ENCODE measurements at places on chromosomes 2 and 18.
A peak's percentile ranks its signal among the peaks of the same experiment; 100 is the strongest.

DNA sequence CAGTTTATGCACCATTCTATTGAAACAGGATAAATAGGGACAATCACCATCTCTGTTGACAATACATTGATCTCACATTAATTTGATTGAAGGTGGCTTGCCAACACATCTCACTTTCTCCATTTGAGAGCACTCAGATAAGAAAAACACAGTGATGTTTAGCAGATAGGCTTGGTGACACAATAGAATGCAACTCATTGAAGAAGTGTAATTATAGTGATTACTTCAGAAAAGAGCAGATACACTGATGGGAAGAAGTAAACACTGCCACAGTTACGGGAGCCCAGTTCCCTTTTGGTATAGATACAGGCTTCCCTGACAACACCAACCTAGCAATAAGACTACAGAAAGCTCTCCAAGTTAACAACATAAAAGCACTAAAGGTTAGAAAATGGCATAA lies 89.1 kb downstream of the FIGN start:
- no peak for DNase-seq

- DNase-seq, result no peak
Measured at GRCh38 chr18:11791131-11791530, 60.1 kb upstream of the CHMP1B start.

DNA sequence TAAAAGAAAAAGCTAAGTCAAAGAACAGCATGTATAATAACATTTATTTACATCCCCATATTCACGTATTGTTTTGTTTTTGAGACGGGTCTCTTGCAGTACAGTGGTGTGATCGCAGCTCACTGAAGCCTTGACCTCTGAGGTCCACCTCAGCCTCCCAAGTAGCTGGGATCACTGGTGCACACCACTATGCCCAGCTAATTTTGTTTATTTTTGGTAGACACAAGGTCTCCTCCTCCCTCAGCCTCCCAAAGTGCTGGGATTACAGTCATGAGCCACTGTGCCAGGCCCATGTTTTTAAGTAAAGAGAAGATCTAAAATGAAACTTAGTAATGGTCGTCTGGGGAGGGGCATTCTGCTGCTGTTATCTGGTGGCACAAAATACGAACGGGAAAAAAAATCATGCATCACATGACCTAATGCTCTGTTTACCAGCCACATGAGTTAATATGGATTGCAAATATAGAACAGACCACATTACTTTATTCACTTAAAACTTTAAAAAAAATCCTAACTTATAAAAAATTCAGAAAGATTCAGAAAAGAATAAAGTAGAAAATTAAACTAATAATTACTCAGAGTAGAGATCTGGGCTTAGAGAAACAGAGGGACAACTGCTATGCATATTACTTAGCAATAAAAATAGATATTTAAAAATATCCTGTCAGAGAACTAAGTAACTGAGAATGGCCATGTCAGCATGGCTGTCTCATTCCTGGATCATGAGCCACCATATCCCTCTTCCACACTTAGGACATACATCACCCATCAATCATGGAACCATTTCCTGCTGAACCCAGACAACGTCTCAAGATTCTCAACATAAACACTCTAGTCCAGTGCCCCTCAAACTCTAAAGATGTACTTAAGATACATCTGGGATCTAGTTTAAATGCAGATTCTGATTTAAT lies 7.3 kb downstream of the MMADHC start:
- DNase-seq, result peak; percentile 18

DNA sequence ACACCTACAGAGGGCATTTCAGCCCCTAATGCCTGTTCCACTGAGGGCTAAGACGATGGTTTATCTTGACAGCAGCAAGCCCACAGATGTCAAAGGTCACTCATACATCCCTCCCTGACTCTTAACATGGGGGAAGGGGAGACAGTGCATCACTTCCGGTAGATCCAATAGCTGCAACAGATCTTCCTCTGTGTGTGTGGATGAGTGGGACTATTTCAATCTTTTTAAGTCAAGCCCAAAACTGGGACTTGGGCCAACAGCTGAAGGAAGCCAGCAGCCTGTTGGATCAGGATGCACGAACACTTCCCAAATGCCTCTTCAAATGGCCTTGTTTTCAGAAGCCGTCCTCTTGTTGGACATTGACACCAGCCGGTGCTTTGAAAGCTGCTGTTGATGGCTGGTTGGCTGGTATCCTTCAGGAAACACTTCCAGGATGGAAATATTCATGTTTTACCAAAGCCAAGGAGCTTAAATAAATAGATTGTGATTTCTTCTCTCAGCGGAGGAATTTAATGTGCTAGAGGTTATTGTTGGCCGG lies 59.2 kb downstream of the IL1R2 start:
- DNase-seq, result peak; percentile 99

- no peak for DNase-seq
Measured at GRCh38 chr18:14122097-14122496, 10.1 kb downstream of the ZNF519 start.

GRCh38 chr18:11872479-11873136 lies 21.4 kb downstream of the CHMP1B start:
- peak; percentile 46 for DNase-seq

DNA sequence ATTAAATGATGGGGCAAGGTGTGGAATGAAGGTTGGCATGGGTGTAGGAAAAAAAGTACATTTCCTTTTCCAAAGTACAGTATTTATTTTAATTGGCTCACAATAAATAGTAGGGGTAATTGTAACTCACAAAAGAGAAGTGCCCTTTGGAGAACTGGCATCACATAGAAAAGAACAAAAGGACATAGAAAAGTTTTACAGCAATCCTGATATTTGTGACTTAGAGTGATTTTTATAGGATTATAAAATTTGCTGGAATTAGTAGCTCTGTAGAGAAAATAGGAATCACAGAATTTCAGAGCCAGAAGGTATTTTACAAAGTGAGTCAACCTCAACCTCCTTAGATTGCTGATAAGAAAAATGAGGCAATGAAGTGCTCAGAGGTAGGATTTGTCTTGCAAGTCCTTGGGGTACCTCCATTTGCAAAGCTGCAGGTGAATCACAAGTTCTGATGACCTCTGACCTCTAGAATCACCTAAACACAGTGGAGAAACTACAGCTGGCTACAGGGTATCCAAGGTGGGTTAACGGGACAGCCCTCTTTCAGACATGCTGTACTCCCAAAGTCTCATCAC lies 133.6 kb downstream of the SOCS6 start:
- no peak for DNase-seq

DNA sequence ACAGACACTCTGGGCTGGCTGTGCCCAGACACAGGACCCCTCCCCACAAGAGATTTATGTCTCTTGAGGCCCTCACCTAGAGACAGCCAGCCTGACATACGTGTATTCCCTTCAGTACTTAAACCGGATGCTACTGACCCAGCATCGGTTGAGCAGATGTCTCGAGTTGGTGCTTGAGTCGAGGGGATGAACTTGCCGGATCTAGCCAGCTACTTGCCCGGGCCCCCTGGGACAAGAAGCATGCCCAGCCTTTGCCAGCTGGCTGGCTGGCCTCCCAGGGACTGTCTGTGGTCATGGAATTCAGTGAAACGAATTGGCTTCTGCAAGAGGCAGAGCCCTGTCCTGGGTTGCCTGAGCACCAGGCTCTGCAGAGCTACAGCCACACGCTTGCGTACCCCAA lies 36.0 kb downstream of the DNMT3A start:
- DNase-seq, result no peak

- DNase-seq, result no peak
Measured at GRCh38 chr2:191176801-191177438, 26.1 kb upstream of the STAT4 start.

GRCh38 chr2:135246711-135247270 lies 194.7 kb downstream of the RAB3GAP1 start:
- DNase-seq, result no peak

GRCh38 chr2:118913131-118913802 lies 28.7 kb upstream of the MARCO start:
- DNase-seq, result peak; percentile 2

- DNase-seq, result peak; percentile 64
Measured at GRCh38 chr2:63023444-63023843, 27.2 kb upstream of the OTX1 start.

DNA sequence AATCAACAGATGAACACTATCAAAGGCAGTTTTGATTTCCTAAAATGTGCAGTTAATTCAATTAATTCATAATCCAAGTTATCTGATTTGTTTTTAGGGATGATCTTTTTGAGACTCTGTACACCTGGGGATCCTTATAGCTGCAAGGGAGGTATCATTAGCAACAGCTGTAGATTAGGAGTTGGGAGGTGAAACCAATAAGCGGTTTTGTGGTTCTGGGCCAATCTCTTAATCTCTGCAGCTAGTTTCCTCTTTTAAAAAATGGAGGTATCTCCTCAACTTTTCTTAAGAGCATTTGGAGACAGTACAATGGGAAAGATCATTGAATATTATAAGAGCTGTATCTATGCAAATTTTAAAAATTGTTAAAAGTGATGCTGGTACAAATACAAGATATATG lies 126.0 kb downstream of the MC4R start:
- DNase-seq, result no peak

DNA sequence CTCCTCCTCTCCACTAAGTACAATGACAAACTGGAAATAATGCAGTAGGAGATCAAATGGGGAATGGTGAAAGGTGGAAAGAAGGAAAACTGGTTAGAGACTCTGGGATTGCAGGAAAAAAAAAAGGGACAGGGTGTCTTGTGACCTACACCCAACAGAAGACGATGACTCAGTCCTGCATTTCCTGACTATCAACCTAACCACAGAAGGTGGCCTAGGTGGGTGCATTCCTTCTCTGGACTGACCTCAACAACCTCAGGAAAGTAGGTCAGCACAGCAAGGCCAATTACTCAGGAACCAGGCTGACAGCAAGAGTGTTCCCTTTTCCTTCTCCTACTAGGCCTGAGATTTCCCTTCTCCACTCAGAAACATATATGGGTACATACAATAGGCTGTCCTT lies 1386.4 kb upstream of the ZEB2 start:
- DNase-seq, result peak; percentile 3

DNA sequence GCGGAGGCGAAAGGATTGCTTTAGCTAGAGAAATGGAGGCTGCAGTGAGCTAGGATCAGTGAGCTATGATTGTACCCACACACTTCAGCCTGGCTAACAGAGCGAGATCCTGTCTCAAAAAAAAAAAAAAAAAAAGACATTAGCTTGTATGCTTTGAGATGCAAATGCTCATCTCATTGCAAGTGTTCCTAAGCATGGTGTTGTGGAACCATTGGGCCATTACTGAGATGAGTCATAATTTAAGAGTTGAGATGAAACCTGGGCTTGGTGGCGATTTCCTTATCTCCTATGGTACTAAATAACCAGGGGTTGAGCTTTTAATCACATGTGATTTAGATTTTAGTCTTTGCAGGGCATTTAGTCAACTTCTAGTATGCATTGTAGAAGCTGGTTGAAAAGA lies 2.2 kb downstream of the PLEKHA3 start:
- no peak for DNase-seq

GRCh38 chr2:18299423-18300212 lies 260.8 kb downstream of the RDH14 start:
- DNase-seq, result peak; percentile 93

GRCh38 chr18:44590956-44591670 lies 89.6 kb upstream of the SETBP1 start:
- DNase-seq, result no peak

DNA sequence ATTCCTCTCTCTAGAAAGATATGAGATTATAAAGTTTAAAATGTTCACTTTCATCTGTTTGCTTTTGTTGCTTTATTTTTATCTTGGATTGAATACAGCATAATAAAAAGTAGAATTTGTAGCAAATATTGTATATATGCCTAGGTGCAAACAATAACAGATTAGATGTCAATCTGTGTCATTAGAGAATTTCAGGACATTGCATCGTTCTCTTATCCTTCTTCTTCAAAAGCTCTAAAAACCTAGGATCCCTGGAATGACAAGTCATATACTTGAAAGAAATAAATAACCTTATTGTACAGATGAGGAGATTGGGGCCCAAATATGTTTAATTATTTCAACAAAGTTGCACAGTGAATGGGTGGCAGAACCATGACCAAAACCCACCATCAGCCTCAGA lies 102.8 kb upstream of the BZW1 start:
- no peak for DNase-seq

- peak; percentile 90 for DNase-seq
Measured at GRCh38 chr18:5518899-5519371, 24.9 kb downstream of the EPB41L3 start.

DNA sequence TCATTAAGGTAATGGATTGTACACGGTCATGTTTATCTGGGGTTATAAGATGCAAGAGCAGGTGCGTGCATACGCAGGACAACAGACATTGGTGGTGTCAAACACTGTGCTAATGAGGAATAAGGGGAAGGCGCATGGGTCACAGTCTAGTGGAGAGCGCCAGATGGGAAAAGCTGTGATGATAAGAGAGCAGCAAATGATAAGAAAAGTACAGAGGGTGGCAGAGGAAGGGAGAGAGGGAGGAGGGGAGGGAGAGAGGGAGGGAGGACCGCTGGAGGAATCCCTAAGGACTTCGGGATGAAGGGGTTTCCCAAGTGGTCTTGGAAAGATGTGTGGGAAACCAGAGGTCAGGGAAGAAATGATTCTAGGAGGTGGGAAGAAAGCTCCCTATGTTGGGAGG lies 2.9 kb downstream of the TNFRSF11A start:
- no peak for DNase-seq

DNA sequence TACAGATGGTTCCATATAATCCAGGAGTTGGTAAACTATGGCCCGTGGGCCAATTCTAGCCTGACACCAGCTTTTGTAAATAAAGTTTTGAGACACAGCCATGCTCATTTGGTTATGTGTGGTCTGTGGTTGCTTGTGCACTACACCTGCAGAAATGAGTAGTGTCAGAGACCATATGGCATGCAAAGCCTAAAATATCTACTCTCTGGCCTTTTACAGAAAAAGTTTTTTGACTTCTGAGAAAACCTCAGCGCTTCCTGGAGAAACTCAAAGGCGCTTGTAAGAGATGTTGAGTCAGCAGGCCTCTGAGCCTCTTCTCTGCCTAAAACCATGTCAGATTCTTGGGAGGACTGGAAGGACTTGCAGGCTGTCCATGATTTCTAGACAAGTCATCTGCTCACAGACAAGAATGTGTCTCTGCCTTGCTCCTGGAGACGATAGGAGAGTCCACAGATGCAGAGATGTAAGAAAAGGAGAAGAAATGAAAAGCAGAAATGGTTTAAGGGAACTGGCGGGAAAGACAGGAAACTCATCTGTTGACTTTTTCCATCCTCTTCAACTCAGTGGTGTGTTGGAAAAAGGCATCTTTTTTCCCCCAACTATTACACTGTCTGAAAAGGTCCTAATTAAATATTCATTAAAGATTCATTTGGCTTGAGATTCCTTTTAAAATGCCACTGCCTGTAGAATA lies 5.2 kb downstream of the TTC39C start:
- no peak for DNase-seq

- DNase-seq, result no peak
Measured at GRCh38 chr2:153311432-153311831, 167.1 kb downstream of the RPRM start.

- no peak for DNase-seq
Measured at GRCh38 chr2:126771501-126772195, 115.7 kb downstream of the GYPC start.

GRCh38 chr2:28429636-28430376 lies 37.1 kb downstream of the FOSL2 start:
- no peak for DNase-seq

DNA sequence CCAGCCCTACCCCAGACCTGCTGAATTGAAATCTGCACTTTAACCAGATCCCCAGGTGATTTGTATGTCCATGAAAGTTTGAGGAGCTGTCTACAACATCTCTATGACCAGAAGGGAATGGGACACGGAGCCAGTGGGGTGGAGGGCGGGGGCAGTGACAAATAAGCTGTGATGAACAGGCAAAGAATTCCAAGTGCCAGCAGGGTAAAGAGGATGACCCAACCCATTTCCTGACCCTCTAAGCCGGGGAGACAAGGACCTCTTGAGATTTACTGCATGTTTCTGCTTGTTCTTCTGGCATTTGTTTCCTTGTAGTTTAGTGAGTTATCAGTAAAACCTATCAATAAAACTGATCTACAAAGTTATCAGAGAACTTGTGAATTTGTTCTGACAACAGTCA lies 8.7 kb downstream of the TET3 start:
- no peak for DNase-seq
